ENCODE measurements at places on chromosomes 2 and 18.

DNA sequence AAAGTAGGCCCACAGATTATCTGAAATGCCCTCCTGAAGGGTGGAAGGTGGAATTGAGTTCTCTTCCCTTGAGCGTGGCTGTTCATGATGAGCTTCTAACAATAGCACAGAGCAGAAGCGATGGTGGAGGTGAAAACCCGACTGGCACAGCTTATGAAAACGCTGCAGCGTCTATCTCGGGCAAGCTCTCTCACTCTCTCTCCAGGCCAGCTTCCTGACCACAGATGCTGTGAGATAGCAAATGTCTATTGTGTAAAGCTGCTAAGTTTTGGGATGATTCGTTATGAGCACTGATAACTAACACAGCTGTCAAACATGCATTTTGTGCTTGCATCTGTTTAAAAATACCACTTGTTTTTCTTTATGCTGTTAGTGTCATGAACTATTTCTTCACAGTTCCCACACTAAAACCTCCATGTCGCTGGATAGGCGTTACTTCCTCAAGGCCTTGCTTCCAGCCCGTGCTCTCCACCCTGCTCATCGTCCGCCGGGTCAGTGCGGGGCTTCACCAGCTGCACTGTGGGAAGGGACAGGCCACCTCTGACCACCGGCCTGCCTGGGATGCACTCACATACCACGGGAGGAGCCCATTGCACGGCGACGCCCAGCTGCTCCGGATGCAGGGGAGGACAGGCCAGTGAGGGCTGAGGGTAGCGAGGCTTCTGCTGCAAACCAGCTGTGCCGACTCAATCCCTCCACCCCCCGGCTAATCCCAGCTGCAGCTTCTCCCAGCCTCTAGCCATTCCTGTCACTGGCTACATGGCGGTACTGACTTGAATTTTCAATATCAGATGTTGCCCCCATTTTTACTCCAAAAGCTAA, 60.0 kb upstream of the OTOS start:
- no peak for DNase-seq

GRCh38 chr18:5463390-5463789, 80.4 kb downstream of the EPB41L3 start:
- DNase-seq, result no peak

DNA sequence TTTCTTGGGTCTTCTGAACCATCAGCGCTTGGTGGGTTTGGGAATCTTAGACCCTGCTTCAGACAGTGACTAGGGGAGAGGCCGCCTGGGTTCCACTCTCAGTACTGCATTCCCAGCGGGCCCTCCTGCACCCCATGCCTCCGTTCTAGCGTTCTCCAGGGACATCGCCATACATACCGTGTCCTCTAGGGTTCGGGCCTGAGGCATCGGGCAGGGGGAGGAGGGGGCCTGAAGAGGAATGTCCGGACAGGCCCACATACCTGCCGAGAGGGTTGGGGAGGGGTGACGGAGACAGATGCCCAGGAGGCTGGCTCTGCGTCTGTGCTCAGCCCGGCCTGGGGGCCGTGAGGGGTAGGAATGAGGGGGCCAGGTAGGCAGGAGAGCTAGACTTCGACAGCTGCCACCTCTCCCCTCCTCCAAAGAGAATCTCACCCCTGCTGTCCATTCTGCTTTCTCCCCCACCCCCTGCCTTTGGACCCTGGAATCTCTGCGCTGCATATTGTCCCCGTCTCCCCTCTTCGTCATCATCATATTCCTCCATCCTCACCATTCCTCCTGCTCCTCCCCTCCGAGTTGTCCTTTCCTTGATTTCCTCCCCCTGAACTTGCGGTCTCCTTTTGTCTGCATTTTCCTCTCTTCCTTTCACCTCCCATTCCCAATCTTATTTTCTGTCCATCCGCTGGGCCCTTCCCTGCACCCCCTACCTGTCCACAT, 7.8 kb upstream of the WNT10A start:
- no peak for DNase-seq

GRCh38 chr2:85858841-85859240, 29.9 kb downstream of the ST3GAL5 start:
- no peak for DNase-seq

GRCh38 chr2:196217116-196217515, 45.7 kb upstream of the STK17B start:
- DNase-seq, result no peak

DNA sequence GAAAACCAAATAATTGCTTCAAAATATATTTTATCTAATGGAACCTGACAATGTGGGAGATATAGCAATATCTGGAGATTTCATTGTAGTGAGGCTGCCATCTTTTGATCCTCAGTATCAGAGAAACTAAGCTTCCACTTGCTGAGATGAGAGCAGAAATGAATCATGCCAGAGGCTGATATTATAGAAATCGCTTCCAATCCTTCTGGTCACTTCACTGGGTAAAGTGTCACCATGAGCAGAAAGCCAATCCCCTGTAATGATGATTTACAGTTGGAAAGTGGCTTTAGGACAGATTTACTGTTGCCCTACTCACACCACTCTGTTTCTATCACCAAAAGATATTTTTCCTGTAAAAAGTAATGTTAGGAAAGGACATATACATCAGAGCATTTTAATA, 365.0 kb upstream of the VRK2 start:
- no peak for DNase-seq

DNA sequence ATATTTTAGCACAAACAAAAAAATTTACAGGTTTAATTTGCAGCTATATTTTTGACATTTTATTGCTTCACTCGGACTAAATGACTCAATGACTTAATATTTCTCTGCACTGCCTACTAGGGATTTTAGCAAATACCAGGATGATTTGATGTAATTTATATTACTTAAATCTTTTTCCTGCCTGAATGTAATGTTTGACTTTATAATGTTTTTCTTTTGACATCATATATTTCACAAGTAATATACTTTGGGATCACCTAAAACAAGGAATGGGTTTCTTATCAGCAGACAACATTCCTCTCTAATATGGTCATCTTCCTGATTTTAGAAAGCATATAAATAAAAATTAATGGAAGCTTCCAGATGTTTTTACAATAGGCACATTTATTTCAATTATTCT, 253.2 kb upstream of the EPC2 start:
- no peak for DNase-seq

GRCh38 chr2:232699110-232699509, 2.0 kb downstream of the GIGYF2 start:
- DNase-seq, result no peak

- no peak for DNase-seq
These were observed 11.0 kb upstream of the HK2 start for GRCh38 chr2:74822771-74823566.

GRCh38 chr2:102667072-102667471, 47.7 kb downstream of the SLC9A2 start:
- no peak for DNase-seq

DNA sequence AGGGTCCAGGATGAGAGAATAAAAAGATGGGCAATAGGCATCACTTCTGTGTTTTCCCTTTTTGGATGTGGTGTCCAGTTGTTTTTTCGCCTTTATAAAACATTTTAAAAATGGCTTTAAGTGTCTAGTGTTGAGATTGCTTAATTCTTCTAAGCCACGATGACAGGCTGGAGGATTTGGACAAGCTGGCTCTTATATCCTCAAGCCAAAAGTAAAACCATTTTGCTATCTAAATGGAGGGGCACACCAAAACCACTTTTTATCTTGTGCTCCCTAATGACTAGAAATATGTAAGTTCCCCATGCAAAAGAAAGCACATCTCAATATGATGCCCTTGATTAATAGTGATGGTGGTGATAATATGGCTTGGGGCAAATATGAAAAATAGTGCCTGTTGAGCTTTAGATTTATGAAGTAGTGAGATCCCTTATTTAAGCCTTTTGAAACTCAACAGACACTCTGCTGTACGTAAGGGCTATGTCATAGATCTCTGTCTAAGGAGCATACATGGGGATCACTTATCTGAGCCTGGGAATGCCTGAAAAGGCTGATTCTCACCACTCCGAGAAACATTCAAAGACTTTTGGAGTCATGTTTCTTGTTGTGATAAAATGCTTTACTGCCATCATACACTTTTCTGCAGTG, 185.5 kb downstream of the KCNS3 start:
- no peak for DNase-seq

- no peak for DNase-seq
These were observed 455.7 kb downstream of the ARHGAP15 start for GRCh38 chr2:143584936-143585335.

- no peak for DNase-seq
These were observed 13.2 kb upstream of the ILKAP start for GRCh38 chr2:238216651-238217184.

DNA sequence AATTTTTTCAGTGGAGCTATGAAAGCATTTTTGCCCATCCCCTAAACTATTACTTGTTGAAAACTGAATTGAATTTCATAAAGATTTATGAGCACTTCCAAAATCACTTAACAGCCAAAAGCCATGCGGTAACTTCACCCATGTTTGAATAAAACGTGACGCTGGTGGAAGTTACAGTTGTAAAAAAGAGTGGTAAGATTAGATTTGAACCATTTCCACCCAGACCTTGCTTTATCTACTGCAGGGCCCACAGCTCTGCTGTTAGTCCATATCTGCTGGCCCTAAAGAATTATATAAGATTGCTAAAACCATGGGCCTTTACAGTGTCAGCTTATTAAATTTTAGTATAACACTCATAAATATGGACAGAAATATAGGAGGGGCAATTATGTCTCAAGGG, 15.5 kb upstream of the ITGA4 start:
- no peak for DNase-seq

DNA sequence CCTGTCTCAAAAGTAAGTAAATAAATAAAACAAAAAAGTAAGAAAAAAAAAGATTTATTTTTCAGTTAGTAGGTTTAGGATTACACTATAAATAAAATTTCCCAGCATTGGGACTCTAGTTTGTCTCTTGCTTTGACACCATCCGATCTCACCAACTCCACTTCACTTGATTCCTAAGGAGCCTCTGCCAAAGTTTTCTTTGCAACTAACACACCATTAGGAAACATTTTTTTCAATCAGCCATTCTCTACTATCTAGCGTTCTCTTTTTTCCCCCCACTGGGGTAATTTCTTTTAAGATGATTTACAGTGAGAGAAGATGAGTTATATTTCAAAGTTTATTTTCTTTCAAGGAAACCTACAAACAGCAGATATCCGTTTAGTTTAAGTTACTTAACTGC, 10.6 kb upstream of the NEMP2 start:
- no peak for DNase-seq

DNA sequence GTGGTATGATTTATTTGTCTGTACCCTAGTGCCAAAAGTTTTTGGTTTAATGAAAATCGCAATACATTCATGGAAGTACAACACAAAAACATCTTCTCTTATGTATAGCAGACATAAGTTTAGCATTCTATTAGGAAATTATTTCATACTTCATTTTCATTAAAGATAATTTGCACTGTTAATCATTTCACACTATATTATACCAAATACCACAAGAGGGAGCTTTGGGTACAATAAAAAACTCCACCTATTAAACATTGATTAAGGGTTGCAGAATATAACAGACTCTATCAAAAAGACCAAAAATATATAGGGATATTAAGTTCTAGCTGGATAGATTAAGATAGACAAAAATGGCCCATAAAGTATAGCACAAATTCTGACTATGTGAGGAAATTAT, 79.0 kb downstream of the SLC66A3 start:
- DNase-seq, result no peak

- peak; percentile 59 for DNase-seq
These were observed 16.8 kb upstream of the HES6 start for GRCh38 chr2:238256594-238257104.

- DNase-seq, result no peak
These were observed 80.8 kb downstream of the DNER start for GRCh38 chr2:229633556-229633955.

DNA sequence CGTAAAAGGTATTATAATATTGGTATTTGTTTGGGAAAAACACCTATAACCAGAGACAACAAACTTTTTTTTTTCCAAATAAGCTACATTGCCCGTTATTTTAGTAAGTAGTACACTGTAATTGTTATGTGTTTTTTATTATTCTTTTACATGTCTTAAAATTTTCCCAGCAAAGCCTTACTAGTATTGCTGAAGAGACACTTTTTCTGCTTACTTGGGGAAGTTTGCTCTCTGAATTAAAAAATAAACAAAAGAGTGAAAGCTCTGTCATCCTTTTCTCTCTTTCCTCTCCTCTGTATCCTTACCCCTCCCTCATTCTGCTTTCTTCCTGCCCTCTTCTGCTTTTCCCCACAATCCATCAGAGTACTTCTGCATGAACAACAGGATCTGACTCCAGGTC, 25.6 kb upstream of the LDLRAD4 start:
- DNase-seq, result no peak

- DNase-seq, result no peak
These were observed 14.4 kb downstream of the ZCCHC2 start for GRCh38 chr18:62537042-62537894.

DNA sequence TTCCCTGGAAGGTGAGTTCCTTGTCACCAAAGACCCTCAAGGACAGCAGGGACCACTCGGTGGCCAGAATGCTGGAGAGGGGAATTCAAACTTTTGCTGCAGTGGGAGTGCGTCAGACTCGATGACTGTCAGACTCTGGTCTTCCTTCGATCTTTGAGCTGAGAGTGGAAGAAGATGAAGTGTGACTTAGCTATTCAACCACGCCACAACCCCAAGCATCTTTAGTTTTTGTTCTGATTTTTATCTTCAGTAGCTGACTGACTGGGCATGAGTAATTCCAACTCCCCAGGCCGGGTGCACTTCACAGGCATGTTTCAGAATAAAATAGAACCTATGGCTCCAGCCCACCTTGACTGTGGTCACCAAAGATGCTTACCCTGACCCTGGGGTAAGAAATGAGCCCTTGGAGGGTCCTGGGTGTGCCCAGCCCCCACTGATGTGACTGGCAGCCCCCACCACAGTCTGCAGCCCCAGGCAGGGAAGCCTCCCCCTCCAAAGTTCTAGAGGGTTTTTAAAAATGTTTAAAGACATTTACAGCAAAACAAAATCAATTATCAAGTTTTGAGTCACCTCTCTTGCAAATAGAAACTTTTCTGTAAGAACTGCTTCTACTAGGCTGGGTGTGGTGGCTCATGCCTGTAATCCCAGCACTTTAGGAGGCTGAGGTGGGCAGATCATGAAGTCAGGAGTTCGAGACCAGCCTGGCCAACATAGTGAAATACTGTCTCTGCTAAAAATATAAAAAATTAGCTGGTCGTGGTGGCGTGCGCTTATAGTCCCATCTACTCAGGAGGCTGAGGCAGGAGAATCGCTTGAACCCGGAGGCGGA, 24.9 kb upstream of the YWHAQ start:
- no peak for DNase-seq

GRCh38 chr2:229947544-229947943, 25.2 kb downstream of the FBXO36 start:
- no peak for DNase-seq

DNA sequence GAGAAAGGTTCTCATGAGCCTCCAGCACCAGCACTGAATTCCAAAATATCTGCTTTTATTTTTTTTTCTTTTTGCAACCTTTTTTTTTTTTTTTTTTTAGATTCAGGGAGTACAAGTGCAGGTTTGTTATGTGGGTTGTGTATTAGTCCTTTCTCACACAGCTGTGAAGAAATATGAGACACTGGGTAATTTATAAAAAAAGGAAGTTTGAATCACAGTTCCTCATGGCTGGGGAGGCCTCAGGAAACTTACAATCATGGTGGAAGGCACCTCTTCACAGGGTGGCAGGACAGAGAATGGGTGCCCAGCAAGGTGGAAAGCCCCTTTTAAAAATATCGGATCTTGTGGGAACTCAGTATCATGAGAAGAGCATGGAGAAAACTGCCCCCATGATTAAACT, 7.9 kb upstream of the TMX3 start:
- no peak for DNase-seq

Measured in T-helper 9 cell (primary cell).